ENCODE measurements at places on chromosomes 3 and 15.

- no peak for DNase-seq
Measured at GRCh38 chr15:94494732-94495131, 263.4 kb downstream of the MCTP2 start.

- no peak for DNase-seq
Measured at GRCh38 chr15:58163985-58164384, 25.8 kb downstream of the AQP9 start.

DNA sequence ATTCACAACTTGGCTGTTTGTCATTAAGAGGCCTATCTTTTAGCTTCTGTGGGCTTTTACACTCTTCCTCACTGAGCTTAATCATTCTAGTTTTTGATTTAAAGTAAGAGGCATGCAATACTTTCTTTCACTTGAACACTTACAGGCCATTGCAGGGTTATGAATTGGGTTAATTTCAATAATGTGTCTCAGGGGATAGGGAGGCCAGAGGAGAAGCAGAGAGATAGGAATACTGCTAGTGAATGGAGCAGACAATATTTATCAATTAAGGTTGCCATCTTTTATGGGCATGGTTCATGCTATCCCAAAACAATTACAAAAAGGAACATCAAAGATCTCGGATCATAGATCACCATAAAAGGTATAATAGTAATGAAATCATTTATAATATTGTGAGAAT, 189.8 kb downstream of the EPHA3 start:
- no peak for DNase-seq

DNA sequence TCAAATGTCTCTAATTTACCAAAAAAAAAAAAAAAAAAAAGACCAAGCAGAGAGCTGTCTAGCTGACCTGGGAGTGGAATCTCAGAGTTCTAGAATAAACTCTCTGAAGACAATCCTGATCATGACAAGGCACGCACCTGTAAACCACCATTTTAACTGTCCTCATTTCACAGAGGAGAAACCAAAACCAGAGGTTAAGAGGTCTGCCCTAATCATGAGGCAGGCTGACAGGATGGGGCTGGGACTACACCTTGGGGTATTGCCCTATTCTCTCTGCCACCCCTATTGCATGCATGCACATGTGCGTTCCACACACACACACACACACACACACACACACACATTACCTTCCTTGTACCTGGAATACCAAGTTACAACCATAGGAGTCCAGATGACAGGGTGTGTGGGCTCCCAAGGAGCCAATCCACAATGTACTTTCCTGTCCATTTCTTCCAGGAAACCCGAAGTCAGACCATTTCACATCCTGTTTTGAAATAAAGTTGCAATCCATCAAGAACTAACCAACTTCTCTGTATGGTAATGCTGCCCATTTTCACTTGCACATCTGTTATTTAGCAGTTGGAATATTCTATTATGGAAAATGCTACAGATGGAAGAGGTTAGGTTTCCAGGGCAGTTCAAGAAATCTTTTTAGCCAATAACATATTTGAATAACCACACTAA, 34.6 kb downstream of the HSPBAP1 start:
- peak; percentile 9 for DNase-seq

GRCh38 chr15:75032395-75032794, 9.0 kb downstream of the PPCDC start:
- DNase-seq: no peak

GRCh38 chr3:182212479-182213076, 500.9 kb downstream of the SOX2 start:
- DNase-seq: peak; percentile 40

DNA sequence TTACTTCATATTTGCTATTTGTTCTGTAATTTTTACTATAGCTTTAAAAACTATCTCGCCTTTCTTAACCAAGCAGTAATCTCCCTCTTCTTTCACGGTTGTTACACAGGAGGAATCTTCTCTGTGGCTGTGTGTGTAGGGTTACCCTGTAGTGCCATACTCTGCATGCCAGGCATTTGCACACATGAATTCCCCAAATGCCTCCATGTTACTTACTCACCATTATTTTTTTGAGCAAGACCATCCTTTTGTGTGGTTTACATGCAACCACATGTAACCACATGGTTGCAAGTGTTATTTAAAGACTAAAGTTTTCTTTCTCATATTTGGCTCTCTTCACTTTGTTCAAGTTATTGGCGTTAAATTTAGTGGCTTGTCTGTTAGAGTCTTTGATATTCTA, 45.5 kb downstream of the HPS3 start:
- DNase-seq: peak; percentile 61

Measured in fibroblast of skin of scalp (primary cell).